Heart right ventricle (tissue), 16 donors: ENCODE measurements at places on chromosomes 6 and 20. TPM values are rescaled to one million over a fixed set of nuclear protein-coding genes. Genes with fewer than 3 reads are reported as not detected.

- no peaks in the 10 kb centered on the region for H3K27me3 ChIP-seq
- H3K4me1 ChIP-seq: no peaks in the 10 kb centered on the region
- H3K27ac ChIP-seq: no peak overlapping the region
- no peak overlapping the region for H3K4me3 ChIP-seq
Observed at GRCh38 chr6:103672169-103672568, 1187.5 kb downstream of the HACE1 start.

Gene MMP24
- 0.19 TPM for total RNA-seq

GRCh38 chr6:140156131-140156530 is 781.7 kb upstream of the CITED2 start:
- no peak overlapping the region for H3K27ac ChIP-seq
- no peaks in the 10 kb centered on the region for H3K4me1 ChIP-seq
- no peaks in the 10 kb centered on the region for H3K36me3 ChIP-seq
- H3K4me3 ChIP-seq: no peak overlapping the region
- H3K27me3 ChIP-seq: no peaks in the 10 kb centered on the region

GRCh38 chr20:23085436-23086055 is 578 bp downstream of the CD93 start:
- no peaks in the 10 kb centered on the region for H3K27me3 ChIP-seq
- no peak for DNase-seq
- peaks cover 23% of the 10 kb centered on the region for H3K36me3 ChIP-seq
- peak overlapping the region; percentile 97 for H3K27ac ChIP-seq

DNA sequence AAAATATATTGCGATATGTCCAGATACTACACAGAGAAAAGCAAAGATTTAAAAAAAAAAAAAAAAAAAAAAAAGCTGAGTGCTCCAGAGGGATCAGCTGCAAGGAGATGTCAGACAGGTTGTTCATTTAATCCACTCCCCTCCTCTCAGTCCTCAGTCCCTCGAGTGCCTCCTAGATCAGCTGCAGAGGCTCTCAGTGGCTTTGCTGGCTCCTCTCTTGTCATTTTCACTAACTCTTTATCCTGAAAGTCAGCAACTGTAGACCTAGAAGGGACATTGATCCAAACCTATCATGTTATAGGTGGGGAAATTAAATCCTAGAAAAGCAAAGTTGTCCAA is 61.6 kb downstream of the KIAA0319 start:
- no peaks in the 10 kb centered on the region for H3K36me3 ChIP-seq

Gene MGME1
- total RNA-seq: 13.3 TPM

DNA sequence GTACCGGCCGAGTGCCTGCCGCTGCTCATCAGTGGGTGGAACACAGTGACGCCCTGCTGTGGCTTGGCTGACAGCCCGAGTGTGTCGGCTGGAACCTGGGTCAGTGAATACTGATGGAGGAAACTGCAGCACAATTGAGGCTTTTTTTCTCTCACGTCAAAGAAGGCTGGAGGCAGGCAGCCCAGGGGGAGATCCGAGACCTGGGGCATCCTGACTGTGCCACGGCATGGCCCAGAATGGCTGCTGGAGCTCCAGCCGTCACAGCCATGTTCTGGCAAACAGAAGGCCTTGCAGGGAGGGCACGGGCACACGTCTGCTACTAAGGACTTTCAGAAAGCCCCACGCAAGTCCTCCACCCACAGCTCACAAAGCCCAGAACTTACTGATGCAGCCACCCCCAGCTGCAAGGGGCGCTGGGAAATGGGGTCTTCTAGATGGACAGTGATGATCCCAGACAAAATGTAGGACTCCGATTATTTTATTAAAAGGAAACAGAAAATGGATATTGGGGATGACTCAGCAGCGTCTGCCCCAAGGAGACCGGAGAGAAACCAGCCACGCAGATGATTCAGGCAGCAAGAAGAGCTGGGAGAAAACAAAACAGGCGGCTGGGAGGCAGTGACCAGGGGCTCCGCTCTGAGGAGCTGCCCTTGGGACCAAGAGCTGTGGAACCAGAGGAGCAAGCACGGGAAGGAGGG is 140.0 kb downstream of the TAF4 start:
- peak; percentile 4 for DNase-seq
- H3K27me3 ChIP-seq: no peaks in the 10 kb centered on the region
- no peak overlapping the region for H3K27ac ChIP-seq
- no peaks in the 10 kb centered on the region for H3K4me1 ChIP-seq

DNA sequence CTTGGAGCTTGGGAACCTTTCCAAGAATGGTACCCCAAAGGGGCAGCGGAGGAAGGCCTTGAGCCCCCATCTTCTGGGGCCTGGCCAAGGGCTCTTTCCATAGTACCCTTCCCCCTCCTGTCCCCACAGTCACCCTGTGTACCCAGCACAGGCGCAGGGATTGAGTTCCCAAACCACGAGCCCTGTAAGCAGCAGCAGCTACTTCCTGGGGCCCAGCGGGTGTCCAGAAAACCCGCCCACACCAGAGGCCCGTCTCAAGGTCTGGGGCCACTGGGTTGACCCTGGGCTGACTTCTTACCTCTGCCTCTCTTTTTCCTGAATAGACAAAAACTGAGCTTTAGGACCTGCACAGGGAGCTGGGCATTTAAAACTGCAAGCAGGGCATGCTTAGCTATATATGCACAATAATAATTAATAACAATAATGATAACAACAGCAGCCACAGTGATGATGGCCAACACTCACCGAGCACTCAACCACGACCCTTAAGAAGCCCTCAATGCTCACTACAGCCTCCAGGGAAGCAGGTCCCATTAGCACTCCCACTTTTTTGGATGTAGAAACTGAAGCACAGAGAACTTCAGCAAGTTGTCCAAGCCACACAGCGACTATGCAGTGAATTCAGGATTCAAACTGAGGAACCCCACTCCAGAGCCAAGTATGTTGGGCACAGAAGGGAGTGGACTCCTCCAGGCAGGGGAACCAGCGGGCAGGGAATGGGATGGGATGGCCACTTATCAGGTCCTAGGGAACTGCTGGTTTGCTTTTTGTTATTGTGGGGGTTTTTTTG is 14.5 kb downstream of the NOL4L start:
- H3K4me3 ChIP-seq: no peak overlapping the region
- H3K4me1 ChIP-seq: no peaks in the 10 kb centered on the region
- no peaks in the 10 kb centered on the region for H3K36me3 ChIP-seq
- no peak for DNase-seq
- no peak overlapping the region for H3K27ac ChIP-seq
- H3K27me3 ChIP-seq: no peaks in the 10 kb centered on the region

Gene TCP11
- total RNA-seq: not detected

DNA sequence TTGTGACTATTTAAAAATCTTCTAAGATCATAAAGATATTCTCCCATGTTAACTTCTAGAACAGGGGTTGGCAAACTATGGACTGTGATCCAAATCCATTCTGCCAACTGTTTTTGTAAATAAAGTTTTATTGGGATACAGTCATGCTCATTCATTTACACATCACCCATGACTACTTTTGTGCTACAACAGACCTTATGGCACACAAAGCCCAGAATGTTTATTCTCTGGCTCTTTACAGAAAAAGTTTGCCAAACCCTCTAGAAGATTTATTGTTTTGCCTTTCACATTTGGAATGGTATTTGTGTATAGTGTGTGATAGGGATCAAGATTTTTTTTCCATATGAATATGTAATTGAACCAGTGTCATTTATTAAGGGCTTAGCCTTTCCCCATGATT is 341.7 kb downstream of the CD83 start:
- H3K36me3 ChIP-seq: no peaks in the 10 kb centered on the region
- H3K27ac ChIP-seq: no peak overlapping the region
- no peak for DNase-seq

GRCh38 chr20:49653925-49654434 is 59.7 kb downstream of the B4GALT5 start:
- H3K27me3 ChIP-seq: no peaks in the 10 kb centered on the region
- H3K27ac ChIP-seq: no peak overlapping the region
- DNase-seq: no peak
- H3K4me3 ChIP-seq: no peak overlapping the region
- H3K36me3 ChIP-seq: peaks cover 12% of the 10 kb centered on the region
- H3K4me1 ChIP-seq: peaks cover 29% of the 10 kb centered on the region

DNA sequence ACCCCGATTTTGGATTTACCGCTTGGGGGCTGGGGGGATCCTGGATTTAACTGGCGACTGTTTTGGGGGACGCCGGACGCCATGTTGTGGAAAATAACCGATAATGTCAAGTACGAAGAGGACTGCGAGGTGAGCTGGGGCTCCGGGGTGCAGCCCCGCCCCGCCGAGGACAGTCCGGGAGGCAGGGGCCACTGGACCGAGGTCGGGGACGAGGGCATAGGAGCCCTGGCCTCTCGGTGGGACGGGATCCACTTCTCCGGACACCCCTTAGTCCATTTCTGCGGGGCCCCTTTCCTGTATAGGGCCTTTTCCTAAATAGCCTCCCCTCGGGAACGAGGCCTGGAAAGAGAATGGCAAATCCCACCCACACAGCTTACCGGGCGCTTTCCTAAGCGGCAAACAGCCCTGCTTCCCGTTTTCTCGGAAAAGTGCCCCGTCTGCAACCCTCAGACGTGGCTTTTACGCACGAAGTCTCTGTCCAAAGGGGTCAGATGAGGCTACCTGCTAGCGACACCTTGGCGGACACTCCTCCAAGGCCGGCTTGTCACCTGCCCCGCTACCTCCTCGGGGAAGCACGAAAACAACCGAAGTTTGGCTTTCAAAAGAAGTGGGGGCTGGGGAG is 469 bp downstream of the TFAP2C start:
- H3K4me1 ChIP-seq: peaks cover 57% of the 10 kb centered on the region
- H3K4me3 ChIP-seq: peak overlapping the region; percentile 41
- no peak overlapping the region for H3K27ac ChIP-seq
- DNase-seq: no peak
- no peaks in the 10 kb centered on the region for H3K36me3 ChIP-seq
- peaks cover 100% of the 10 kb centered on the region for H3K27me3 ChIP-seq

Gene ABHD16B
- total RNA-seq: not detected

DNA sequence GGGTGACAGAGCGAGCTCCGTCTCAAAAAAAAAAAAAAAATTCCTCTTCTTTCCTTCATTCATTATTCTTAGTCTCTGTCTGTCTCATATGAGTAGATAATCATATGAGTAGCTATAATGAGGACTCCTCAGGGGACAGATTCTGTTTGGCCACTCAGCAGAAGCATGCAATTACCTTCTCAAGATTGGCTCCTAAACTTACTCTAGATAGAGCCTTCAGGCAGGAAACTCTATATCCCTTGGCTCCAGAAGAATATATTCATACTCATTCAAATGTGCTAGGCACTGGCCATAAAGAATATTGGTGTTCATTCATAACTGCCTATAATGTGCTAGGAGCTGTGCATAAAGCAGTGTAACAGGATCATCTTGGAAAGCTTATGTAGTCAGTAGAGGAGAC is 2.2 kb upstream of the ACAT2 start:
- no peak for DNase-seq
- H3K27me3 ChIP-seq: no peaks in the 10 kb centered on the region
- peaks cover 60% of the 10 kb centered on the region for H3K36me3 ChIP-seq
- H3K4me3 ChIP-seq: no peak overlapping the region
- no peak overlapping the region for H3K27ac ChIP-seq

Gene CLPSL1
- total RNA-seq: not detected

- H3K27ac ChIP-seq: no peak overlapping the region
- H3K4me1 ChIP-seq: no peaks in the 10 kb centered on the region
- no peaks in the 10 kb centered on the region for H3K27me3 ChIP-seq
Observed at GRCh38 chr20:62317167-62317655, 14.4 kb downstream of the ADRM1 start.

GRCh38 chr6:129678463-129678862 is 31.5 kb downstream of the ARHGAP18 start:
- no peak for DNase-seq
- H3K27ac ChIP-seq: no peak overlapping the region

DNA sequence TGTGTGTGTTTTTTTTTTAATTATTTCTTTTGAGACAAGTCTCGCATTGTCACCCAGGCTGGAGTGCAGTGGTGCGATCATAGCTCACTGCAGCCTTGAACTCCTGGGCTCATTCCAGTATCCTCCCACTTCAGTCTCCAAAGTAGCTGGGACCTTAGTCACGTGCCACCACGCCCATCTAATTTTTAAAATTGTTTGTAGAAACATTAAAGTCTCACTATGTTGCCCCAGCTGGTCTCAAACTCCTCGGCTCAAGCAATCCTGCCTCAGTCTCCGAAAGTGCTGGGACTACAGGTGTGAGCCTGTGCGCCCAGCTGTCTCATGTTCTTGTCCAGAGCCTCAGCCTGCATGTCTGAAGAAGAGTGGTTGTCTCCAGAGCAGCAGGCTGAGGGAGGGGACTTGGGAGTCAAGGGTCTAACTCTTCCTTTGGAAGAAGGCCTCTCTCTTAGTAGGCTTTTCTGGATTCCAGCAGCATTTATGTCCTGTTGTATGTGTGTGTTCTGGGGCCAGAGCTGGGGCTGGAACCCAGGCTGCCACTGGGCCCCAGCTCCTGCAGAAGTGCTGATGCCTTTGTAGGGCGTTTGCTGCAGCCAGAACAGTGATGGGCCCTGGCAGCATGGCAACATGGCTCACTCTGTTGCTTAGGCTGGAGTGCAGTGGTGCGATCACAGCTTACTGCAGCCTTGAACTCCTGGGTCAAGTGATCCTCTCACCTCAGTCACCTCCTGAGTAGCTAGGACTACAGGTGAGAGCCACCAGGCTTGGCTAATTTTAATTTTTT is 5.4 kb downstream of the DNMT3B start:
- H3K27me3 ChIP-seq: no peaks in the 10 kb centered on the region
- H3K4me1 ChIP-seq: peaks cover 15% of the 10 kb centered on the region
- H3K27ac ChIP-seq: no peak overlapping the region
- DNase-seq: no peak
- H3K4me3 ChIP-seq: no peak overlapping the region

- no peak overlapping the region for H3K27ac ChIP-seq
- H3K4me1 ChIP-seq: no peaks in the 10 kb centered on the region
- DNase-seq: no peak
- no peaks in the 10 kb centered on the region for H3K27me3 ChIP-seq
- no peak overlapping the region for H3K4me3 ChIP-seq
Observed at GRCh38 chr20:55632592-55632991, 372.7 kb downstream of the CBLN4 start.

DNA sequence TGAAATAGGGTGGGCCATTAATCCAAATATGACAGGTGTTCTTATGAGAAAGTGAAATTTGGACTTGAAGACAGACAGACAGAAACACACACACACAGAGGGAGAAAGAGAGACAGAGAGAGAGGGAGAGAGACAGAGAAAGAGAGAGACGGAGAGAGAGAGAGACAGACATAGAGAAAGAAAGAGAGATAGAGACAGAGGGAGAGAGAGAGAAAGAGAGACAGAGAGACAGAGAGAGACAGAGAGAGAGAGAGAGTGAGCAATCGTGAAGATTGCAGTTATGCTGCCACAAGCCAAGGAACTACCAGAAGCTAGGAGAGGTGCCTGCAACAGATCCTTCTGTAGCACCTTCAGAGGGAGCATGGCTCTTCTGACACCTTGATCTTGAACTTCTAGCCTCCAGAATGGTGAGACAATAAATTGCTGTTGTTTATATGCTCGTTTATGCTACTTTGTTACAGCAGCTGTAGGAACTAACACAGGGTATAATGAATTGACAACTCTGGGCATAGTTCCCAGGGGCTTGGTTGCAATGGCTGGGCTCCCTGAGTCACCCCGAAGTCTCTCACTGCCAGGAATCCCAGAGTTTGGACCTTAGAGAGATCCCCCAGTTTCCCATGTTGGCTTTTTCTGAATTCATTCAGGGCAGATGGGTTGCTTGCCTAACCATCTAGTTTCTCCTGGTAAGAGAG is 44.7 kb upstream of the ECI2 start:
- H3K36me3 ChIP-seq: no peaks in the 10 kb centered on the region
- no peak for DNase-seq
- H3K27ac ChIP-seq: no peak overlapping the region
- no peaks in the 10 kb centered on the region for H3K27me3 ChIP-seq
- no peaks in the 10 kb centered on the region for H3K4me1 ChIP-seq
